ENCODE measurements at places on chromosomes 1 and 21.

DNA sequence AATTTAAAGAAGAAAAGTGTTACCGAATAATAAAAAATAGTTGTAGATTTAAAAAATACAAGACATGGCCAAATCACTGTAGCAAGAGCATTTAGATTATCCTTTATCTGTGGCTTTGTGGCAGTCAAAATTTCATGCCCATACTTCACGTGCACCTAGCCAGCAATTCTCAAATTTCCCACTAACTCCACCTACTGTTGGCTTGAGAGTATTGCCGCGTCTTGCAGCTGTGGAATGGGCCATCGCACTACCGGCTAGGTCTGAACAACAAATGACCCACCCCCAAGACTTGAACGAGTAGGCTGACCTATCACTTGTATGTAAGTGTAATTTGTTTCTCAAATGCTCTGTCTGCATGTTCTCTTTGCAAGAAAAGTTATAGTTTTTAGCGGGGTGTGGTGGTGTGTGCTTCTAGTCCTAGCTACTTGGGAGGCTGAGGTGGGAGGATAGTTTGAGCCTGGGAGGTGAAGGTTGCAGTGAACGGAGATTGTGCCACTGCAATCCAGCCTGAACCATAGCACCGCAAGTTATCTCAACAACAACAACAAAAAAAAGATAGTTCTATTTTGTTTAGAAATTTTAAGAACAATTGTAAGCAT, 4.1 kb downstream of the KRTAP13-4 start:
- DNase-seq: peak; percentile 14

DNA sequence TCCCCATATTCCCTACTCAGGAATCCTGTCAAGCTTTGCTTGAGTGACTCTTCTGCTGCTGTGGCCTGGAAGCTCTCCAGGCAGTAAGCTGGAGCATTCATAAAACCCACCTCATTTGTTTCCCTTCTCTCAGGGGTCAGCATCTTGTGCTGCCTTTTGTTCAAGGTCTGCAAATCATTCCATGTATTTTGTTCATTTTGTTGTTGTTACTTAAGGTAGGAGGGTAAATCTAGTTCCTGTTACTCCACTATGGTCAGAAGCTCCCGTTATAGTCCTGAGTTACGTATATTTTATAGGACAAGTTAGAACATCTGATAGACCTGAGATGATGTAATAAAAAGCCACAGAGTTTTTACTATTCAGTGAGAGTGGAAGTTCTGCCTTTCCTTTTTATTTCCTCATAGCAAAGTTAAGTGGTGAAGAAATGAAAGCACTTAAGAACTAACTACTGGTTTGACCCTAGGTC, 9.9 kb downstream of the SYNJ1 start:
- DNase-seq: no peak

GRCh38 chr1:60069691-60070090, 3.9 kb downstream of the C1orf87 start:
- DNase-seq: no peak

- DNase-seq: no peak
Measured at GRCh38 chr1:70963374-70963773, 84.2 kb downstream of the PTGER3 start.

- no peak for DNase-seq
Measured at GRCh38 chr1:92299477-92300150, 755 bp downstream of the RPAP2 start.
